ENCODE measurements at places on chromosomes 3 and 15. TPM values are rescaled to one million over a fixed set of nuclear protein-coding genes. Genes with fewer than 3 reads are reported as not detected.

TRPM1 gene
- total RNA-seq: not detected

LRRN1 gene
- 0.80 TPM for total RNA-seq

DNA sequence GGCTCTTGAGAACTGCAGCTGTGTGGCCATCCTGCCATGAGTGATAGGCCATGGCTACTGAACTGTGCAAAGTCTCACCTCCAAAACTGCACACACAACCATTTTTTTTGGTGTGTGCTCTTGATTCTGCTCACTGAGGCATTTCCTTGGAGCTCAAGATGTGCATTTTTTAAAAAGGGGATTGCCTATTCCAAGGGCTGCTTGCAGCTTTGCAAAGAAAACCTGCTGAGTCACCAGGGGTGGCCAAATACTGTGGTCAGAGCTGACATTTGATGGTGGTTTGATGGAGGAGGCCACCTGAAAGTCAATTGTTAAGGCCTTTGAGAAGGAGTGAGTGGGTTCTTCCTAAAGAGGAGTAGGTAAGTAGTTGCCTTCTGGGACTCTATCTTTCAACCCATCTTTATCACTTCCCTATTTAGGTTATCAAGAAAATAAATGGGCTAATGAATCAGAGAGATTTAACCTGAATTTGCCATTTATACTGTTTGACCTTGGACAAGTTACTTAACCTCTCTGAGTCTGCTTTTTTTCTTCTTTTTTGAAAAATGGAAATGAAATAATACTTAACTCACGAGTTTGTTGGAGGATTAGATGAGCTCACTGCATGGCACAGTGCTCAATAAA lies 87.9 kb downstream of the CHST2 start:
- DNase-seq: no peak

GRCh38 chr3:66572938-66573710 lies 72.3 kb upstream of the LRIG1 start:
- DNase-seq: no peak

THSD4 gene
- total RNA-seq: not detected

GRCh38 chr15:88316586-88316985 lies 60.0 kb upstream of the NTRK3 start:
- no peak for DNase-seq

DNA sequence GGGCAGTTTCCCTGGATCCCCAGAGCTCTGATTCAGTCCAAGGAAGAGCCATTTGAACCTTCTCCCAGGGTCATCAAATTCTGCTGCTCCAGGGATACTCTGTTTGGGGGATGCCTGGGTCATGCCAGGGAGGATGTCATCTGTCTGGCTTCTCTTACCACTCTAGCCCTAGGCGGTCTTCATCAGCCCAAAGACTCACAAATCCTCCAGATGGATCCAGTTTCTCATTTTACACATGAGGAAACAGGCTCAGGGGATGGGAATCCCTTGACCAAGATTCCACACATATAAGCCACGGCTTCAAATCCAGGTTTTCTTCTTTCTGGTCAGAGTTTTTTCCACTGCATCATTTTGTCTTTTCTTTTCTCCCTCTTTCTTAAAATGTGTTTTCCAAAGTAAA lies 36.7 kb downstream of the SLC28A1 start:
- no peak for DNase-seq

- DNase-seq: no peak
Observed at GRCh38 chr3:50572801-50573371, 3.6 kb downstream of the HEMK1 start.

- no peak for DNase-seq
Observed at GRCh38 chr3:117217355-117217754, 507.8 kb downstream of the TUSC7 start.

NFKBIZ gene
- 32.9 TPM for total RNA-seq

XXYLT1 gene
- total RNA-seq: 10.5 TPM

DNA sequence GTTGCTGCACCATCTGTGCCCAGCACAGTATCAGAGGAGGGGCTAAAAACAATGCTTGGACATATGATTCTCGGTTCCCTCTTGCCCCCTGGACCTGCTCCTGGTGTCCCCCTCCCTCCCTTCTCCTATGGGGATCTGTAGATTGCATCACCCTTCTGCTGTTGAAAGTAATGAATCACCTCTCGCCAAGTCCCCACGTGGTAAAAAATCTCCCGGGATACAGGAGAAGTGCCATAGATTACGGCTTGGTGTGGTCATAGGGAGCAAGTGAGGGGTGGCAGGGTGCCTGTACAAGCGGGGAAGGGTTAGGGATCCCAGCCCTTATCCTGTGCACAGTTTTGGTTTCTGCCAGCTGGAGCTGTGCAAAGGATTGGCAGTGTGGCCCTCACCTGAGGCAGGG lies 37.7 kb downstream of the AMOTL2 start:
- DNase-seq: no peak

- DNase-seq: no peak
Observed at GRCh38 chr3:20320489-20320888, 134.5 kb upstream of the SGO1 start.

DNA sequence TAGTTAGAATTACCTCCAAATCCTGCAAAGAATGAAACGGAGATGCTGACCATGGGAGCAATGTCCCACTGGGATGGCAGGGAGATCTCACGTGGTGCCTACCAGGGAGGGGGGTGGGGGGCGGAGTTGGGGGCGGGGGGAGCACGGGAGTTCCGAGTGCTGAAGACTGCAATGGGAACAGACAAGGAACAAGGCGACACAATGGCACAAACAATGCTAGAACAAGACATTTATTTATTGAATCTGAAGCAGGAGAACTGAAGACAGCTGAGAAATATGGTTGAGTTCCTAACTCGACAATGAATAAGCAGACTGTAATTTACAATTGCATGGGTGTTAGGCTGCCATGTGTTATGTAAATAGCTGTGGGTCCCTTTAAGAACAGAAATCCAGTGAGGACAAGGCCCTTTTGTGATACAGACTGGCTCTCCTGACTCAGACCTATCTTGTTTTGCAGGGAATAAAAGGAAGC lies 91.2 kb downstream of the AQP9 start:
- no peak for DNase-seq

DNA sequence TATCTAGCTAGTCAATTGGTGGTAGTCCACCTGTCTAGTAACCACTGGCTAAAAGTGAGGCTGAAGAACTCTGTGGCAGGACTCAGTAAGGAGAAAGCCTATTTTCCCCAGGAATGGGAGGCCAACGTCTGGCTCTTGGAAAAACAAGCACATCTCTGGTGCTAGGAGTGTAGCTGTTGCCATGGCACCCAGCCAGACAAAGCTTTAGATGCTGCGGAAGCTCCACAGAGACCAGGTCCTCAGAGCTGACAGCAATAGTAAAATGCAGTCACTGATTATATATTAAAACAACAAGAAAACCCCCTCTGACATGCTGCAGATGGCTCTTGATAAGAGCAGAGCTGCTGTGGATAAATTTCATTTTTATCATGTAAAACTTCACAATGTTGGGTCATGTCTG lies 124.9 kb upstream of the STRIT1 start:
- no peak for DNase-seq

MBNL1 gene
- total RNA-seq: 386 TPM

TMEM42 gene
- 9.1 TPM for total RNA-seq

GRCh38 chr3:184491867-184492615 lies 69.5 kb upstream of the EPHB3 start:
- DNase-seq: peak; percentile 23

All from CD8-positive, alpha-beta memory T cell (primary cell).